ENCODE measurements at places on chromosomes 16 and 17. TPM values are rescaled to one million over a fixed set of nuclear protein-coding genes. Genes with fewer than 3 reads are reported as not detected.

DNA sequence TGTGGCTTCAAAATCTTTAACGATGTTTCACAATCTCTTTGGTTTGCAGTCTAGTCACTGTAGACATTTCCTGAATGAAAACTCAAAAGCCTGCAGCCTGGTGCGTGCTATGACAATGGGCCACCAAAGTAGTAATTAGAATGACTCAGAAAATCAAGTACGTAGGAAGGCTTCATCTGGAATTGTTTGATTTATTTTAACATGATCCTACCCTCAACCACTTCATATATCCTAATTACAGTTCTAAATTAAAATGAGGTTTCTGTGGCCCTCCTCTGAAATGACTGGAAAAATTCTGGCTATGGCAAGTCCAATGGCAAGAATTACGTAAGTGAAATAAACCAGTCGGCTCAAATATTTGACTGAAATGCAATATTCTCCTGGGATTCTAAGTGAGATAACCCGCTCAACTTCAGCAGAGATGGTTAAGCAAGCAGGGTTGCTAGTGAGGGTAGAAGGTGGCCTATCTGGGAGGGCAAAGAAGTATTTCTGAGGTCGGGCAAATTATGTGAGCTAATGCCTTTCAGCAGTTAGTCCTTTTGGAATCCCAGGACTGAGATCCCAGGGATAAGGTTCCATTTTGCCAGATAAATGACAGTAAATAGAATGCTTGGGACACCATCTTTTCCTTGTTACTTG is 145.6 kb upstream of the MYOCD start:
- peaks cover 18% of the 10 kb centered on the region for H3K4me1 ChIP-seq
- H3K27me3 ChIP-seq: no peaks in the 10 kb centered on the region
- H3K4me3 ChIP-seq: no peak overlapping the region
- H3K27ac ChIP-seq: no peak overlapping the region
- H3K36me3 ChIP-seq: no peaks in the 10 kb centered on the region
- DNase-seq: no peak

GRCh38 chr16:11056090-11056992 is 112.0 kb downstream of the CLEC16A start:
- H3K27ac ChIP-seq: no peak overlapping the region
- no peak overlapping the region for H3K4me3 ChIP-seq
- no peaks in the 10 kb centered on the region for H3K27me3 ChIP-seq

DNA sequence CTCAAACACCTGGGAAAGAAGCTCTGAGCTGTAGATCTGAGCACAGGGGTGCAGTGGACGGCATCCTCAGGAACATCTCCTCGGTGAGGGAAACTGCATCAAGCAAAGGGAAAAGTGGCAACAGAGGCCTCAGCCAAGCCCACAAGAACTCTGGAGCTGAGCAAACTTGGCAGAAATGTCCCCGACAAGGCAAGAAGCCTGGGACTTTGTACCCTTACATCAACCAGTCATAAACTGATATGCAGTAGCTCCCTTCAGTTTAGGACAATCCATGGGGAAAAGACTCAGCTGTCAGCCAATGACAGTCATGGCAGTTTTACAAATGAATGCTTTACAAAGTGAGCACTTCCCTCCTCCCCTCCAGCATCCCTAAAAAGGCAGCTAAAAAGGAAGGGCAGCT is 210.0 kb upstream of the DYNLRB2 start:
- no peaks in the 10 kb centered on the region for H3K4me1 ChIP-seq
- no peaks in the 10 kb centered on the region for H3K36me3 ChIP-seq
- DNase-seq: no peak
- no peak overlapping the region for H3K4me3 ChIP-seq

DNA sequence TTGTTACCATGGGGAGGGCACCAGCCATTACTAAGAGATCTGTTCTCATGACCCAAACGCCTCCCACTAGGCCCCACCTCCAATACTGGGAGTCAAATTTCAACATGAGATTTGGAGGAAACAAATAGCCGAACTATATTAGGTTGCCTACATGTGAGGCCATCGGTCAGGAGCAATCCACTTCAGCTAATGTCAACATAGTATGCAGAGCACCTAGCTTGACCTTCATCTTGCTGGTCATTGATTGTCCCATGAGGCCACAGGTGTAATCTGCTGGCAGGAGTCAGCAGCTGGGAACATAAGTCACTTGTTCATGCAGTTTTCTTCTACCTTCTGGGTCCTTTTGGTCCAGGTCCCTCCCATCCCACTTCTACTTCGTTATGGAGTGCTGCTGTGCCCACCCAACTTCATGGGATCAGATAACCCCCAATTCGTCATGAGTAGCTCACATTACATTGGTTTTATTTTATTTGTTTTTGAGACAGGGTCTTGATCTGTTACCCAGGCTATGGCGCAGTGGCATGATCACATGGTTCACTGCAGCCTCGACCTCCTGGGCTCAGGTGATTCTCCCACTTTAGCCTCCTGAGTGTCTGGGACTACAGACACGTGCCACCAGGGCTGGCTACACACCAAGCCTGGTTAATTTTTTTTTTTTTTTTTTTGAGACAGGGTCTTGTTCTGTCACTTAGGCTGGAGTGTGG is 5.9 kb upstream of the KPNA2 start:
- DNase-seq: no peak
- H3K27me3 ChIP-seq: no peaks in the 10 kb centered on the region
- no peak overlapping the region for H3K27ac ChIP-seq
- H3K36me3 ChIP-seq: no peaks in the 10 kb centered on the region
- no peak overlapping the region for H3K4me3 ChIP-seq
- H3K4me1 ChIP-seq: peaks cover 2% of the 10 kb centered on the region

- H3K27ac ChIP-seq: no peak overlapping the region
- no peaks in the 10 kb centered on the region for H3K27me3 ChIP-seq
- no peak for DNase-seq
Measured at GRCh38 chr16:11857161-11857560, 5.8 kb upstream of the RSL1D1 start.

DNA sequence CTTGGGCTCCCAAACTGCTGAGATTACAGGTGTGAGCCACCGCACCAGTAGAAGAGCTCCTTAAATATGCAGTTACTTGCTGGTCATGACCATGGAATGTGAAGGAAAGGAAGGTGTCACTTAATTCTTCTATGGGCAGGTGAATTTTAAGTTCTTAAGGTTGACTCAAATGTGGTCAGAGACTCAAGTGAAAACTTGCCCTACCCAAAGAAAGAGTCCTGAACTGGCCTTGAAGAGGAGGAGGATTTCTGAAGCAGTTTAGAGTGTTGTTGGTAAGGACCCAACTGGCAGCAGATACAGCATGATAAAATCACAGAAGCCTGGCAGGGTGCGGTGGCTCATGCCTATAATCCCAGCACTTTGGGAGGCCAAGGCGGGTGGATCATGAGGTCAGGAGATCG is 29.4 kb downstream of the CHD9 start:
- H3K4me1 ChIP-seq: peaks cover 65% of the 10 kb centered on the region
- no peaks in the 10 kb centered on the region for H3K36me3 ChIP-seq
- H3K27me3 ChIP-seq: no peaks in the 10 kb centered on the region
- H3K27ac ChIP-seq: peak overlapping the region; percentile 69

KRTAP16-1 gene
- not detected for total RNA-seq

DNA sequence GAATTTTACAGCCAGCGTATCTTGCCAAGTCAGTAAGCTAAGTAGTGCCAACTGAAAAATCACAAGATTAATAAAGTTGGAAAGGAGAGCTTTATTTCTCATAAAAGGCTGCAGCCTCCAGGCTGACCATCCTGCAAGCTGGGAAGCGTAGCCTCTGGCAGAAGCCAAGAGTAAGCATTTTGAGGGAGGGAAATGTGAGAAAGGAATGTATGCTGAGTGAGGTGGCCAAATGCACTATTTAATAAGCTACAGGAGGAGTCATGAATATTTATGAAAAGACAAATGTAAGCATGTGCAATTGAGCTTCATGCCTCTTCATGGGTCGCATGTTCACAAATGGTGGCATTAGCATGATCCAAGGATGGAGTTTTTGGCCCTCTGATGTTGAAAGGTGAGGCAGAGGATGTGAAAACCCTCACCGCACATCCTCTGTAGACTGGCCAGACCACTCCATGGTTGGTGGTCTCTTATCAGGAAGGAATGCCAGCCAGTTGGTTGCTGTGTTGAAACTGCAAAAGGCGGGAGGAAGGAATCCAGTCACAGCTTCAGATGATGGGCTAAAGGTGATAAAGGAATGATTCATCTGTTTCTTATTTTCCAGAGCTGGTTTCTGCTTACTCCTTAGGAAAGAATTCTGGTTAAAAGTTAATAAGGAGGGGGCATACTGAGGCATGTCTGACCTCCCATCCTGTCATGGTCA is 9.2 kb downstream of the KRT33B start:
- DNase-seq: peak; percentile 72
- H3K27ac ChIP-seq: no peak overlapping the region
- H3K36me3 ChIP-seq: no peaks in the 10 kb centered on the region
- H3K27me3 ChIP-seq: no peaks in the 10 kb centered on the region
- no peak overlapping the region for H3K4me3 ChIP-seq

CTF1 gene
- 6.2 TPM for total RNA-seq

DNA sequence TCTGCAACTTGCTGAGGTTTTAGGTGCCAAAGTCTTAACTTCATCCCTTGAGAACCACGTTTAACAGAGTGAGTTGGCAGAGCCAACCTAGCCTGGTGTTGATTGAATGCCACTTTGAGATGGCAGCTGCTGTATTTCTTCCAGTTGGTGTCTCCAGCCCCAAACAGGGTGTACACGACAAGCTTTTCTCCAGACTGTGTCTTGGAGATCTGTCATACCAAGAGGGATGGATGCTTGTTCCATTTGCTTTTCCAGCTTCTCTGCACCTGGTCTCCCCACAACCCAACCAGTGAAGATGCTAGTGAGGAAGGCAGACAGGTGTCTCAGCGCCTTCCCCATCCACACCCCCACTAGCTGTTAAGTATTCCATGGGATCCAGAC is 141.1 kb upstream of the HS3ST2 start:
- H3K4me3 ChIP-seq: no peak overlapping the region
- no peak for DNase-seq
- H3K4me1 ChIP-seq: peaks cover 19% of the 10 kb centered on the region
- H3K27me3 ChIP-seq: no peaks in the 10 kb centered on the region
- H3K36me3 ChIP-seq: no peaks in the 10 kb centered on the region
- H3K27ac ChIP-seq: no peak overlapping the region

GRCh38 chr17:43608313-43608712 is 53.4 kb downstream of the MEOX1 start:
- DNase-seq: no peak
- no peak overlapping the region for H3K27ac ChIP-seq
- no peak overlapping the region for H3K4me3 ChIP-seq
- no peaks in the 10 kb centered on the region for H3K36me3 ChIP-seq

KRT36 gene
- total RNA-seq: not detected

GRCh38 chr16:16096121-16096857 is 127.0 kb downstream of the ABCC6 start:
- no peaks in the 10 kb centered on the region for H3K27me3 ChIP-seq
- H3K4me3 ChIP-seq: no peak overlapping the region
- H3K36me3 ChIP-seq: peaks cover 28% of the 10 kb centered on the region
- H3K27ac ChIP-seq: peak overlapping the region; percentile 87

KRTAP1-5 gene
- total RNA-seq: not detected

DNA sequence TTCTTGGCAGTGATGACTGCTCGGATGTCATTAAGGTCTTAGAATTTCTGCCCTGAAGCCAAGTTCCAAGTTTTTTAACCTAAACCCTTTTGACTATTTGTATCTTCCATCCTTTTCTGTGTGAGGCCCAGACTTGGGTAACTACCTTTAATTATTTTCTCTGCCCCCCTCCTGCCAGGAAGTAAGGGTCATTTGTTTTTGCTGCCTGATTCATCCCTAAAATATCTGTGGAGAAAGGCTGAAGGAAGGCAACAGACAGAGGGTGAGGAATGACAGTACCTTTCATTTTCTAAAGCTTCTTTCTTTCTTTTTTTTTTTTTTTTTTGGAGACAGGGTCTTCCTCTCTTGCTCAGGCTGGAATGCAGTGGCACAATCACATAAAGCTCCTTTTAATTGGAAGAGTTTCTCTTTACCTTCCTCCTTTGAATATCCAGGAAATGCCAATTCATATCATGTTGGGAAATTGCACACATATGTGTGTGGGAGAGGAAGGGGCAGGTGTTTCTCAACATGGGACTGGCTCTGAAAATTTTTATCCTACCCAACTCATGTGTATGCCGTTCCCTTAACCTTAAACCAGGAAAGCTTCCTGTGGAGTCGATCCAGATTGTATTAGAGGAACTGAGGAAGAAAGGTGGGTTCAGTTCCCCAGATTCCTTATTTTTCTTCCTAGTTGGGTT is 957 bp downstream of the VPS25 start:
- H3K27me3 ChIP-seq: no peaks in the 10 kb centered on the region
- DNase-seq: no peak
- H3K4me1 ChIP-seq: peaks cover 14% of the 10 kb centered on the region
- H3K36me3 ChIP-seq: peaks cover 44% of the 10 kb centered on the region

- H3K4me1 ChIP-seq: no peaks in the 10 kb centered on the region
- H3K4me3 ChIP-seq: no peak within 1 kb of the TSS
- peaks cover 5% of the 10 kb centered on the region for H3K27me3 ChIP-seq
Measured at GRCh38 chr16:89613231-89613953, at the start of gene DPEP1. DPEP1 (plus strand) TSS chr16:89613642; CDS start chr16:89630411, 16,769 bp downstream.

- peaks cover 29% of the 10 kb centered on the region for H3K4me1 ChIP-seq
- H3K27me3 ChIP-seq: no peaks in the 10 kb centered on the region
- H3K27ac ChIP-seq: no peak overlapping the region
- no peaks in the 10 kb centered on the region for H3K36me3 ChIP-seq
- no peak overlapping the region for H3K4me3 ChIP-seq
Measured at GRCh38 chr17:17569691-17570090, 21.8 kb downstream of the PEMT start.

- no peak overlapping the region for H3K4me3 ChIP-seq
- DNase-seq: no peak
- no peaks in the 10 kb centered on the region for H3K4me1 ChIP-seq
- H3K36me3 ChIP-seq: no peaks in the 10 kb centered on the region
Measured at GRCh38 chr17:74137416-74137815, 66.1 kb upstream of the RPL38 start.

Measured in esophagus muscularis mucosa (tissue), 4 donors.